ENCODE measurements at places on chromosomes 5 and 9.

DNA sequence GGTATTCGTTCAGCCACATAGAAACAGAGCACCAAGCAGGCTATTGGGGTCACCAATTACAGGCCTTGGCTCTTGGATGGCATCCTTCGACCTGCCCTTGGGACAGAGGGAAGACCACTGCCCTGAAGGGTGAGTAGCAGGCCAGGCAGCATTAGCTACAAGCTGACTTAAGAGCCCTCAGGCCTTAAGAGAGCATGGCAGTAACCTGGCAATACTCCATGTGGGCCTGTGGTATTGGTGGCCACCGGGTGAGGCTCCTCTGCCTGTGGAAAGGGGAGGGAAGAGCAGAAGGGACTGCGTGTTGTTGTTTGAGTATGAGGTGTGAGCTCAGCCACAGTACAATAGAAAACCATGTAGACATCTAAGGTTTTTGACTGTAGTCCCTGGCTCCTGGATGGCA lies 170.6 kb downstream of the MCTP1 start:
- DNase-seq = no peak

DNA sequence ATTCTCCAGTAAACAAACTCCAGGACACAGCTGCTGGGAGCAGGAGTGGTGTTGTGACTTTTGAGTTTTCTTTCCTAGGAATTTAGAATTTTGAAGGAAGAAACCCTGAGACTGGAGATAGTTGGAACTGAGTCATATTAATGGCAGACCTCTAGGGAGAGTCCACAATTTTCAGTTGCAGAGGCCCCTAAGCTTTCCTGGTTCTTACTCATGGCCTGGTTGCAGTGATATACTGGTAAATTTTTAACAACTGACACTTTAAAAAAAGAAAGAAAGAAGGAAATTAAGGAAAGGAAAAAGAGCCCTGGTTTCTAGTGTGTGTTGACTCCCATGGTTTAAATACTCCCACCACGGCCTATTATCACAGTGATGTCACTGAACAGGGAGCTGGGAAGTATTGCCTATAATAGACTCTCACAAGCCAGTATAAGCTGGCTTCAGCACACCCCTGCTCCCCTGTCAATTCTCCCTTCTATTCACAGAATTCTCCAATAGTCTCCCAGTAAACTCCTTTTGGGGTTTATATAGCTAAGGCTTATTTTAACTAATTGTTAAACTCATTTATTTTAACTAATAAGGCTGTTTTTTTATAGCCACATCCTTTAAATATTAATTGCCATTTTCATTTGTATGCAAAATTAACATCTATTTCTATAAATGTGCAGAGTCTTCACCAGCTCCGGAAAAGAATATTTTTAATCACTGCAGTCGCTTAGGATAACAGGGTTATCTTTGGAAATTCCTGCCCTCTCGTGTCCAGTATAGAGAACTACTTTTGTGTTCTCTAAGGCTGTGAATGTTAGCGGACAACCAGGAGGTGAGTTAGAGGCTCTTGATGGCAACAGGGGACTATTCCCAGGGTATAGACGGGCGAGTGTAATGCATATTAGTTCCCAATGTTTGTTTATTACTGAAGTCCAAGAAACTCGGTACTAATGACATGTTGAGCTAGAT lies 59.7 kb downstream of the GGTA1 start:
- DNase-seq = no peak

DNA sequence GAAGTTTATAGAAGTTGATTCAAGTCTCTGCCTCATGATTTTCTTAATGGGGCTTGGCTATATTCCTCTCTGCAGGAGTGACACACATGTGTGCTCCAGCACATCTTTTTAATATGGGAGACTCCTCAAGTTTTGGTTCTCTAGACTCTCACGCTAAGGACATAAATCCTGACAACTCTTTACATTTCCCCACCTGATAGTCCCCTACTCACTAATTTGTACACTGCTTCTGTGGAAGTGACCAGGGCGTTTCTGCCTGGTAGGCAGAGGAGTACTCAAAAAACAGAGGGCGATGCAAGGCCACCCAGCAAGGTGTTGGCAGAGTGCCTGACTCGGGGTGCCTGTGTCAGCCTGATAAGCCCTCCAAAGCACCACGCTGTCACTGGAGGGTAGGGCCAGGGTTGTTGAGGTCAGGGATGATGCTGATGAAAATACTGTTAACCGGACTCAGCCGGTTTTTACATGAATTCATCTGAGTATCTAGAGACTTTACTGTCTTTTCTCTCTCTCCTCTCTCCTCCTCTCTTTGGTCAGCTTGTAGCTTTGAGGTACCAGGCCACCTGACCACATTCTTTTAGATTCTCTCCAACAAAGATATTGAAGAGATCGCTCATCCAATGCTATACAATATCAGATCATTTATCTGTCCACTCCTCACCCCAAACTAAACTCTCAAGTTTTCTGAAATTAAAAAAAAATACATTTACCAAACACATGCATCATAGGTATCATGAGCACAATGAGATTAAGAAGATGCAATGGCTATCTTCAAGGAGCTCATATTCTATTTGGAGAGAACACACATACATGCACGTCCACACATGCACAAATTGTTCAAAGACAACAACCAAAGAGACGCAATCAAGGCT lies 205.2 kb downstream of the PIK3R1 start:
- DNase-seq = no peak

- no peak for DNase-seq
These were observed 168.5 kb upstream of the TARS1 start for GRCh38 chr5:33272288-33272687.

- no peak for DNase-seq
These were observed 15.8 kb downstream of the BTF3 start for GRCh38 chr5:73513996-73514395.

DNA sequence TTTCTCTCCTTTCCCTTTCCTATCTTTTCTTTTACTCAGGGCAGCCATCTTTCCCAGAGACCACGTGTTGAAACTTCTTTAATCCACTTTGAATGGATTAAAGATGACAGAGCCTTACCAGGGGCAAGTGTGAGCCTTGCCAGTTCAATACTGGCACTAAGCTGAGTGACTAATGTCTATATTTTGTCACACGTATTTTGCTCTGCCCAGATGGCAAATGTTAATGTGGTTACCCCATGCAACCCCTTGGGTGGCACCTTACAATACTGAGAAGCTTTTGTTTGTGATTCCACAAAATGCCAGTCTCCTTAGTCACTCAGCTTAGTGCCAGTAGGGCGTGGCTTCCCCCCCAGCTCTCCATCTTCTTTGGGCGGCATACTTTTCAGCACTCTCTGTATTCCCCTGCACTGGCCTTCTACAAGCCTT lies 24.8 kb downstream of the ANXA1 start:
- no peak for DNase-seq

DNA sequence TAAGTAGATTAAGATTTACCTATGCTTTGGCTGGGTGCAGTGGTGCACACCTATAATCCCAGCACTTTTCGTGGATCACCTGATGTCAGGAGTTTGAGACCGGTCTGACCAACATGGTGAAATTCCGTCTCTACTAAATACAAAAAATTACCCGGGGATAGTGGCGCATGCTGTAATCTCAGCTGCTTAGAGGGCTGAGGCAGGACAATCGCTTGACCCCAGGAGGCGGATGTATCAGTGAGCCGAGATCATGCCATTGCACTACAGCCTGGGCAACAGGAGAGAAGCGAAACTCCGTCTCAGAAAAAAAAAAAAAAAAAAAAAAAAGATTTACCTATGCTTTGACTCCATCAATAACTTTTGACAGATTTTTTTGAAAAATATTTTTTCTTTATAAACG lies 267.1 kb upstream of the SEMA6A start:
- DNase-seq = no peak

GRCh38 chr9:23290973-23291372 lies 535.1 kb downstream of the ELAVL2 start:
- DNase-seq = no peak

- DNase-seq = no peak
These were observed 112.2 kb downstream of the MAST4 start for GRCh38 chr5:66708368-66708767.

DNA sequence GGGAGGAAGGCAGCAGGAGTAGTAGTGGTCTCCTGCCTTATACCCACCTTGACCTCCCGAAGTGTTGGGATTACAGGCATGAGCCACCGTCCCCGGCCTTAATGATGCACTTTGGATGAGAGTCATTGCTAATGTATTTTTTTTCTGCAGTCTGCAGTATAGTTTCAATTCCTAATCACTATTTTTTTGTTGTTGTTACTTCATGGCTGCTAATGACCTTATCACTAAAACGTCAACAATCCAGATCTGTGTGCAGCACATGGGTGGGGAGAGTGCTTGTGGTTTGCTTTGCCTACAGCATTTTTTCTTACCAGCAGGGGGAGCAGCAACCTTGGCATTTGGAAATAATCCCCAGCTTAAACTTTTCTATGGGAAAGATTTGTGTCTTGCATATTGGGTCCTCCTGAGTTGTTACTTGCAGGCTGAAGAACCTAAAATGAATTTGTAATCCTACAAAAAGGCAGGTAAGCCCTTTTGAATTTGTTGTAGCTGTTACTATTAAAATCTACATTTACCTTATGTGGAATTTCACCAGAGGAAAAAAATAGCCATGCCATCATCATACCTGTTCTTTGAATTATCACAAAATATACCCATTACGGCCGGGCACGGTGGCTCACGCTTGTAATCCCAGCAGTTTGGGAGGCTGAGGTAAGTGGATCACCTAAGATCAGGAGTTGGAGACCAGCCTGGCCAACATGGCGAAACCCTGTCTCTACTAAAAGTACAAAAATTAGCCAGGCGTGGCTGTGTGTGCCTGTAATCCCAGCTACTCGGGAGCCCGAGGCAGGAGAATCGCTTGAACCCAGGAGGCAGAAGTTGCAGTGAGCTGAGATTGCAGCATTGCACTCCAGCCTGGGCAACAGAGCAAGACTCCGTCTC lies 6.3 kb upstream of the MED7 start:
- DNase-seq = no peak

DNA sequence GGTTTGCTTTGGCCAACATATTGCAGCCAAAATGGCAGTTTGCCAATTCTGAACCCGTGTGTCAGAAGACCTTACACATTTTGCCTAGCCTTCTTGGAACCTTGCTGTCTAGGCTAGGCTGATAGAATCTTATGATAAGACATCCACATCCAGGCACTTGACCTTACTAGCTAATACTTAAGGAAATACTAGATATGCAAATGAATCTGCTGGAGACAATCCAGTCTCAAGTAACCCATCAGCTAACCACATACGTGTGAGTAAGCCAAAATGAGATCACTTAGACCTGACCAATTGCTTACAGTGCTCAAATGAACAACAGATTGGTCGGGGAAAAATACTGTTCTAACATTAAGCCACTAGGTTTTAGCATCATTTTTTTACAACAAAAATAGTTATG lies 1504.6 kb upstream of the CDH9 start:
- no peak for DNase-seq

DNA sequence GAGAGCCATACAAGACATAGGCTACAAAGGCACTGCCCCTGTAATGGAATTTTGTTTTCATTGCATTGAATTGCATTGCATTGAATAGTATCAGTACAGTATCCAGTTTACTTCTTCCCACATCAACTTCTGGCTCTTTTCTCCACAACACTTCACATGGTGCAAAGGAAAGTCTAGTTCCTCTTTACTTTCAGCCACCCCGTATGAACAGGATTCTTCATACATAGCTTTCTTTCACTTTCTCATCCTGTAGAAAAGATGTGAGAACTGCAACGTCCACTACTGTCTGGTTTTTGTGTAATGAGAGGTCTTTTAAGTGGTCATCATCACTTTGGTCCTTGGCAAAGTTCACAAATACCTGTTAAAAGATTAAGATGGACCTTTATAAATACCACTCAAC lies 20.2 kb downstream of the NIPSNAP3B start:
- no peak for DNase-seq

GRCh38 chr9:13485068-13485596 lies 205.6 kb upstream of the MPDZ start:
- DNase-seq = no peak

GRCh38 chr5:134073404-134073803 lies 41.1 kb upstream of the TCF7 start:
- no peak for DNase-seq

DNA sequence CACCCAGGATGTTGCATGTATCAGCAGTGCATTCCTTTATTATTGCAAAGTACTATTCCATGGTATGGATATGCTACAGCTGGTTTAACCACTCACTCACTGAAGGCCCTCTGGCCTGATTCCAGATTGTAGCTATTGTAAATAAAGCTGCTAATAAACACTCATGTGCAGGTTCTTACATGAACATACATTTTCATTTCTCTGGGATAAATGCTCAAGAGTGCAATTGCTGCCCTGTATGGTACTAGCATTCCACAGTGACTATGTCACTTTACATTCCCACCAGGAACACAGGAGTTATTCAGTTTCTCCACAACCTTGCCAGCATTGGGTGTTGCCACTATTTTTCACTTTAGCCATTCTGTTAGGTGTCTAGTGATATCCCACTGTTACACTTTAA lies 267.6 kb downstream of the SPOCK1 start:
- DNase-seq = no peak

DNA sequence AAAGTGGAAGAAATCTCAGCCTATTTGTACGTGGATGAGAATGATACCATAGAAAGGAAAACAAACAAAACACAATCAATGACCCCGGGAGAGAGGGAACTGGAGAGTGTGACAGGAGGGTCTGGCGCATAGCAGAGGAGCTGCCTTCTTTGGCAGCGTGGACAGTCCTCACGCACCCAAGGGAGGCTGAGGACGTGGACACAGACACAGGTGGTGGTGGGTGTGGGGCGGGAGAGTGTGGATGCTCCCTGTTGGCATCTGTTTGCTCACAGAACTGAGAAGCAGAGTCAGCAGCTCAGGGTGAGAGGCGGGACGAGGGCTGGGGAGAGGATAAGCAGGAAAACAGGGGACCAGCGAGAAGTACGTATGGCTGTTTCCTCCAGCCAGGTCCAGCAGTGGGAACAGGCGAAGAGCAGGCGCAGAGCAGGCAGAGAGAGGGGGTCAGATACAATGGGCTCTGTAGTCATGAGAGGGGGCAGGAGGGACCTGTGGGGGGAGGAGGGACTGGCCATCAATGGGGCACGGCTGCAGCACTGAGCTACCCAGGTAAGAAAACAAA lies 10.0 kb downstream of the CMBL start:
- no peak for DNase-seq

DNA sequence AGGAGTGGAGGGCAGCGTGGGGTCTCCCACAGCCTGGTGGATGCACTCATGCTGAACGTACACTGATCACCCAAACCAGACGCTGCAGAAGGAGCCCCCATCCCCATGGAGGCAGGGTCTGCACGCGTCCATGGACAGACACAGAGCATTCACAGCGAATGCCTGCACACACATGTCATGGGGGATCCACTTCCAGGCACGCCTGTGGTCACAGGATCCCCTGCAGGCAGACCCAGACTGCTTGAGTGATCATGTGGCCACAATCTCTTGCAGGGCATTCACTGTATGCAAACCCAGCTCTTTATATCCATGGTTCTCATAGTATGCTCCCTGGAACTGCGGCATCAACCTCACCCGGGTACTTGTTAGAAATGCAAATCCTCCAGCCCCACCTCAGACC lies 5.4 kb downstream of the SNCB start:
- DNase-seq = no peak

DNA sequence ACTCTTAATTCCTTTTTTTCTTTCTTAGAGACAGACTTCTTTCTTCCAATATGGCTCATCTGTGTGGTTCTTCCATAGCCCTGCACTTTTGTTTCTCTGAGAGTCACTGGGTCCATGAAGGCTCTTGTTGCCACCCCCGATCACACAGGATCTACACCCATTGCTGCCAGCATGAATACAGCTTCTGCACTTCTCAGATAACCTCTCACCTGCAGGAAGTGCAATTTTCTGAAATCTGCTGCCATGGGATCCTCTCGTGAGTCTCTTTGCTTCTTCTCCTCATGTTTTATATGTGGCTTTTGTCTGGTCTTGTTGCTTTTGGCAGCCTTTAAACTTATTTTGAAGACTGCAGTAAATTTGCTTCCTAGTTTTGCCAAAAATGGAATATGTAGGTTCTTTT lies 171.2 kb downstream of the TMEM167A start:
- no peak for DNase-seq
